ENCODE measurements at places on chromosomes 16 and 17.

- no peak for DNase-seq
Measured at GRCh38 chr16:18048853-18049546, 287.5 kb downstream of the NPIPA8 start.

GRCh38 chr17:49646391-49647255 is 31.3 kb downstream of the SPOP start:
- DNase-seq: peak; percentile 44

DNA sequence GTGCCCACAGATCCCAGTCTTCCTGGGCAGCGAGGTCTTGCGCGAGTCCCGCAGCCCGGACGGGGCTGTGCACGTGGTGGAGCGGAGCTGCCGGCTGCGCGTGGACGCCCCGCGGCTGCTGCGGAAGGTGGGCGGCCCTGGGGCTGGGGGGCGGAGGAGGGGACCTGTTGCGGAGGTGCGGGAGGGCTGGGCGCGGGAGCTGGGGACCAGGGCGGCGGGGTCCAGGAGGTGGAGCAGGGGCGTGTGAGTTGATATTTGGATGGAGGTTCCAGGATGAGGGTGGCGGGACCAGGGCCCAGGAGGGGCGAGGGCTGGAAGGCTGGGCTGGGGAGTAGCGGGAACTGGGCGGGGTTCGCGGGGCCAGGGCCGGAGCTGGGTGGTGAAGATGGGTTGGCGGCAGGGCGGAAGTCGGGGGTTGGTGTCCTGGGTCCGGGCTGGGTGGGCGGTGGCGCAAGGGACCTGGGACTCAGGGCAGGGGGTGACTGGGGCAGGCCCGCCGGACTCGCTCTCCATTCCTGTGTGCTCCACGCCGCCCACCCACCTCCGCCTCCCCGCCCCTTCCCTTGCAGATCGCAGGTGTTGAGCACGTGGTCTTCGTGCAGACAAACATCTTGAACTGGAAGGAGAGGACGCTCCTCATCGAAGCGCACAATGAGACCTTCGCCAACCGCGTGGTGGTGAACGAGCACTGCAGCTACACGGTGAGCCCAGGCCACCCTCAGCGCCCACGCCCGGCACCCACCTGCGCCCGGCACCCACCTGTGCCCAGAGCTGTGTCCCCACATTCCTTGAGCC is 29.6 kb downstream of the SEC14L5 start:
- DNase-seq: no peak

- no peak for DNase-seq
Measured at GRCh38 chr16:87368029-87368770, 15.4 kb downstream of the FBXO31 start.

DNA sequence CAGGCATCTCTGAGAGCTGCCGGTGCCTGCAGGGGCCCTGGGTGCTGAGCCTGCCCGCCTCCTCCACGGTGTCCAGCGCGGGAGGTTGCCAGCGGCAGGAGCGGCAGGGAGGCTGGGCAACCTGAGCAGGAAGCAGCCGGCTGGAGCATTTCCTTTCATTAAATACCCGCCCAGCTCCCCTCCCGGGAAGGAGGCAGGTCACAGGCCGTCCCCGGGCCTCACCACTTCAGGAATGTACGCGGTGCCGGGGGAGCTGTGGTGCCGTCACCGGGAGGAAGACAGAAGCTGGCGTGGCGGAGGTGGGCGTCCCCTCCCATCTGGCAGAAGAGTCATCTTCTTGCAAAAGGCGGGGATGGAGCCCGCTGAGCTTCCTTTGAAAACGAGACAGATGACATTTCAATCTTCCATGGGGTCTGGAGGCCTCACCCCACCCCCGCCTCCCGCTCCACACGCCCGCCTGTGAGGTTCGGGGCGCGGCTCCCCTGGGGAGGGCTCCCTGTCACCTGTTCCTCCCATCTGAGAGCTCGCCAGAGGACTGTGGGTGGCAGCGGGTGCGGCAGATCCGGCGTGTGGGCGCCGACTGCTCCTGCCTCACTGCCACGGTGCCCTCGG is 16.0 kb downstream of the SOX8 start:
- DNase-seq: peak; percentile 55

GRCh38 chr17:48413613-48414405 is 16.2 kb downstream of the SKAP1 start:
- no peak for DNase-seq

GRCh38 chr16:84449156-84450140 is 55.0 kb downstream of the MEAK7 start:
- DNase-seq: no peak

DNA sequence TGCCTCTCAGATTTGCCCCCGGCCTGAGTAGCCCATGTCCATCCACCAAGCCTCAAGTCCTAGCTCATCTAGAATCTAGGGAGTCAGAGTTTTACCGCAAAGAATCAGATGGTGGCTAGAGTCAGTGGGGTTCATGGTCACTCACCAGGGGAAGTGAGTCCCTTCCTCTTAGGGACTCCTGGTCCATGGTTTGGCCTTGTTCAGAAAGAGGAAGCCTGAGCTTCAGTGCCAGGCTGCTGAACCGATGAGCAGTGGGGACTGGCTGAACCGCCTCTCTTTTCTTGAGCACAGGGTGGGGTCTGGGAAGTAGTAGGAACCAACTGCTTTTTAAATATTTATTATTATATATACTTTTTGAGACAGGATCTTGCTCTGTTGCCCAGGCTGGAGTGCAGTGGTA is 160.3 kb downstream of the NTN1 start:
- DNase-seq: no peak

DNA sequence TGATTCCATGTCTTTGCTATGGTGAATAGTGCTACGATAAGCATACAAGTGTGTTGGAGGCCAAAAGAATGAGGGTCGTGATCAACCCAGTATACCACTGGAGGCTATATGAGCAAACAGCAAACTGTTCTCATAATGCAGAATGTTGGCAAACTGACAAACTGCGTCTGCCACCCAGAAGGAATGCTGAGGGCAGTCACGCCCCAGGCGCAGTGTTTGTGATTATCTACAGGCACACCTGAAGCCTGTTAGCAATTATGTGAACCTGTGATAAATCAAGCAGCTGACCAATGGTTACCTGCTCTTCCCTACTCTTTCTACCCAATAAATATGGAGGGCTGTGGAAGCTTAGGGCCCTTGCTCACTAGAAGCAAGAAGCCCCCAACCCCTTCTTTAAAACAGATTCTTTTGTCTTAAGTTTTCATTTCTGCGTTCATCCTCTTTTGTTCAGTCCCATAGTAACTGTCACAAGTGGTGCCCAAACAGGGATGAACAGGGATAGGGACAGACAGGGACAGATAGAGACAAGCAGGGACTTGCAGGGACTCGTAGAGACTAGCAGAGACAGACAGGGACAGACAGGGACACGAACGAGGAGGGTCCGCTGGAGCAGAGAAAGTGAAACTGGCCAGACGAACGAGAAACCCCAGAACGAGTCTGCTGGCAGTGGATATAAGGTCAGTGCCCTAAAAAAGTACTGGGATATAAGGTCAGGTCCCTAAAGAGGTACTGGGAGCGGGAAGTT is 25.1 kb downstream of the CD300LG start:
- DNase-seq: no peak

GRCh38 chr16:27460663-27461482 is 58.9 kb downstream of the IL21R start:
- DNase-seq: no peak

- no peak for DNase-seq
Measured at GRCh38 chr16:80463326-80463725, 77.5 kb upstream of the DYNLRB2 start.

Data from RKO (cell line).